ENCODE measurements at places on chromosomes 4 and X.

DNA sequence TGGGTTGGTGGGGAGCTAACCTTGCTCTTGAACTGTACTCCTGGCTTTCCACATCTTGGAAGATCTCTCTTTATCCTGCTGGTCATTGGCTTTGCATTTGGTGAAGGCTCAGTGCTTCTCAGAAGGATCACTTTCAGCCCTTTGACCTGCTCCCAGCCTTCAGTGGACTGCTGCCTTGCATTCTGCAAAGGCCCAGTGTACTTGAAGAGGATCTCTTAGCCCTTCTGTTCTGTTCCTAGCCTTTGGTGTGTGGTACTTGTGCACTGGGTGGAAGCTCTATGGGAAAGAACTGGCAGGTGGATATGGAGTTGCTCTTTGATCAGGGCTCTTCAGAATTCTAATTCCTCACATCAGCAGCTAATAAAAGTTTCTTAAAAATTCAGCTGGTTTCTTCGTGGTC, 46.5 kb downstream of the FGF2 start:
- DNase-seq = no peak

GRCh38 chr4:18593297-18594002, 571.9 kb upstream of the LCORL start:
- DNase-seq = peak; percentile 71

DNA sequence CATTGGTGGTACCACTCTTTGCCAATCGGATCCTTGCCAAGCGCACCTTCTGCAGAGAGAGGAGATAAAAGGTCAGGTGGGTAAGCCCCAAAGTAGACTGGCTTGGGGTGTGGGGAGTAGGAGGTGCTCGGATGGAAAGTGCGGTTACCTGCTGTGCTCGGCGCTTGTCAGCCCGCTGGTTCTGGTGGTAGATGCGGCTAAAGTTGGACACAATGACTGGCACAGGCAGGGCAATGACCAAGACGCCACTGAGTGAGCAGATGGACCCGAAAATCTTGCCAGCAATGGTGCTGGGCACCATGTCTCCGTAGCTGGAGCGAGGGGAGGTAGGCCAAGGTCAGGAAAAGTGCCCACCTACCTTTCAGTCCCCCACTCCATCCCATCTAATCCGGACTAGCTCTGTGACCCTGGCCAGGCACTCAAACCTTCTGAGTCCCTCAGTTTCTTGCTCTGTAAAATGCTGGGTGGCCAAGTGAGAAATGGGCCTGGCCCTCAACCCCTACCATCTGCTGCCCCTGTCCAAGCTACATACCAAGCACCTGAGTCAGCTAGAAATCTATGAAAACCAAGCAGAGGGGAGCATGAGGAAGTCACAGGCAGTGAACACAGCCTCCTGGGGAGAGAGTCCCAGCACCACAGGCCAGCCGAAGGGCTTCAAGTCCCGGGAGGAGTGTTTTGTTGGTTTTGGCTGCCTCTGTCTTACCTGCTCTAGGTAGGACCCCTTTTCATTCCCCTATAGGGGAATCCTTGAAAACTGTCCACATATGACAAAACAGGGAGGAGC, 4.7 kb downstream of the KCND1 start:
- no peak for DNase-seq

DNA sequence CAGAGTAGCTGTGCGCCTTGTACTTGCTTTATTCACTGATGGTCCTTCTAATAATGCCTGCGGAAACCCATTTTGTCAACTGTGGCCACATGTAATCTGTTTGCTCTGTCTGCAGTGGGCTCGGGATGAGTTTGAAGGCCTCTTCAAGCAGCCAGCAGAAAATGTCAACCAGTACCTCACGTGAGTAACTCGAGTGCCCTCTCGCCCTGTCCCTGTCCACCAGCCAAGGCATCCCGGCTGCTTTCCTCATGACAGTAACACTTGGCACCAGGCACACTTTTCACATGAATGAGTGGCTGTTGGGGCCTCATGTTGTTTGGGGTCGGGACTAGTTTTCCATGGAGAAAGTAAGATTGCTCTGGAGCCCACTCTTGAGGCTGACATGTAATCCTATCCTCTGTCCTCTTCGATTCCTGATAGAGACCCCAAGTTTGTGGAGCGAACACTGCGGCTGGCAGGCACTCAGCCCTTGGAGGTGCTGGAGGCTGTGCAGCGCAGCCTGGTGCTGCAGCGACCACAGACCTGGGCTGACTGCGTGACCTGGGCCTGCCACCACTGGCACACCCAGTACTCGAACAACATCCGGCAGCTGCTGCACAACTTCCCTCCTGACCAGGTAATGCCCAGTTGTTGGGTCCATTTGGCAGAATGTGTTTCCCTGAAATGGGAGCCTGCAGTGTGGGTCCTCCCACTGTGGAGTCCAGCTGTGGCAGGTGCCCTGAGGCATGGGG, 8.8 kb upstream of the CDK16 start:
- DNase-seq = no peak

DNA sequence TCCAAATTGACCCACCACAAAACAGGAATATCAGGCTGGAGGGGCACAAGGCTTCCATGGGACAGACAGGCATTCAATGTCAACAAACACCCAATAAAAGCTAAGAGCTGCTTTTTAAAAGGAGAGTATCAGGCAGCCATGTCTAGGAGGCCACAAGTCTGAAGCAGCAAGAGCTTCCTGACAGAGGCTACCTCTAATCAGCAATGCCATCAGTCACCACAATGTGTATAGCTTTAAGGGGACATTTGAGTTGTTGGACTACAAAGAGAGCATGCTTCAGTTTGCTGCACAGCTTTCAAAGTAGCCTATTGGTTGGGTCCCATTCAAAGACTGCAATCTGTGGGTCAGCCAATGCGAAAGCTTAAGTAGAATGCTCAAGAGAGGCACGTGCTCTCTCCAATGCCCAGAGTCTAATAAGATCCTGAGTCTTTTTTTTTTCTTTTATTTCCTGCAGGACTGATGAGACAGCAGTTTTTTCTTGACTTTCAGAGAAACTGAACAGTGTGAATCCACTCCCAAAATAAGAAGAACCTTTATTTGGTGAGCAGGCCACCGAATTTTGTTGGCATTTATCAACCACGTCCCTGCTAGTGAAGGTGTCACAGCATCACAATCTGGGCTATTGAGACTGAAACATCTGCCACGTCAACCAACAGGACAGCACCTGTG, 92.5 kb downstream of the FBXO8 start:
- DNase-seq = no peak

DNA sequence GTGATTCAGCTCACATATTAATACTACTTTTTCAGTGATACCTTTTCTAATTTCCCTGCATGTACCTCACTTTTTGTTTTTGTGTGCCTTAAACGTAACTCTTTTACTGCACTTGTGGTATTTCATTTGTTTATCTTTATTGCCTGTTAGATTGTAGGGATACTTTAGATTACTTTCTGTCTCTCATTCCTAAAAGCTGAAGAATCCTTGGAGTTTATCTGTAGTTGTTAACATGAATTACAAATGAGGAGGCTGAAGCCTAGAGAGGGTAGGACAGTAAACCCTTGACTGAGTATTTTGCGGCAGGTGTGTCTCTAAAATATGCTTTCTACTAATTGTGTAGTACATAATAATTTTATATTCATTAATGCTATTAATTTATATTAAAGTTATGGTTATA, 34.9 kb downstream of the BMP2K start:
- DNase-seq = no peak

DNA sequence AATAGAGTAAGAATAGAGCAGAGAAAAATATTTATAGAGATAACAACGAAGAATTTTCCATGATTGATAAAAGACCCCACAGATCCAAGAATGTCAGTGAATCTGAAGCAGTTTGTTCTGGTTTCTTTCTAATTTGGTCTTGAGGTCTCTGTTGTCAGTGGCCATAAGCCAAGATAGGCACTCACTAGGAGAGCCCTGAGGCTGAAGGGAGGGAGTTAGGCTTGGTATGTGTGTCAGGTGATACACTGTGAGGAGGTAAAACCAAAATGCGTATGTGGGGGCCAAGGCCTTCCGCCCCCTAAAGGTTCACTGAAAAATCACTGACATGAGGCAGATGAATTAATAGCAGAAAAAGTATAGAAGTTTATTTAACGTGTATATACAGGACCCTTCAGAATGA, 382.3 kb upstream of the HTR2C start:
- no peak for DNase-seq
